ENCODE measurements at places on chromosomes 6 and 20.
A peak's percentile ranks its signal among the peaks of the same experiment; 100 is the strongest.

- DNase-seq, result peak; percentile 61
Measured at GRCh38 chr6:1605004-1605892, 4.5 kb upstream of the FOXC1 start.

GRCh38 chr20:39829661-39830060 is 859.4 kb downstream of the MAFB start:
- peak; percentile 63 for DNase-seq

DNA sequence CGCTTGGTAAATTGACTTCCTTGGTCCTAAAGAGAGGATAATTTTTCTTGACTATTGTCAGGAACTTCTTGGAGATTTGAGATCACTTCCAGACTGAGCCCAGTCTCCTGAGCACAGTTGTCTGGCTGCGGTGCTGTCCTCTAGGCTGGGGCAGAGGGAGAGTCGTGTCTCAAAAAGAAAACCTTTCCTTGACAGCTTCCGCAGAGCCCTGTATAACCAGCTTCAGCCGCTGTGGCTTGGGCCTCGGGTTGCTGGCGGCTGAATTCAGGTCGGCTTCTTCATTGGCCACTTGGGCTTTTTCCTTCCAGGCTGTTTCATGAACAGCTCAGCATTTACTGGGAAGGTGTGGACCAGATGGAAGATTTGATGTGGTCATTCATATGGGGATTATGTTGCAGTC is 75.9 kb downstream of the DHX35 start:
- no peak for DNase-seq

GRCh38 chr20:53595018-53595378 is 1.4 kb upstream of the ZNF217 start:
- no peak for DNase-seq

DNA sequence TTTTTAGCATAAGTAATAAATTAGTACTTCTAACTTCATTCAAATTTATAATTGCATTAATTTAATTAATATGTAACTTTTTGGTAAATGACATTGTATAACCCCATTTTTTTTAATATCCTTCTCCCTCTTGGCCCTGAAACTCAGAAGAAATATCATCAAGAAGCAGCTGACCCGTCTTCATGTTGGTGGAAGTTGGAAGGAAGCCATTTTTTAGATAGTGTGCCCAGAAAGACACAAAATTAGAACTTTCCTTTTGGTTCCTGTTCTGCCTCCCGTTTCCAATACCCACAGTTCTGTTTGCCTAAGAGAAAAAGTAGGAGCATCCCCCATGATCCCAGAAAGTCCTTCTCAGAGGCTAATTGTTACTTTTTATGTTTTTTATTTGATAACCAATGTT is 65.5 kb downstream of the PLCB4 start:
- DNase-seq, result no peak

- DNase-seq, result no peak
Measured at GRCh38 chr6:42751055-42751454, 5.2 kb upstream of the TBCC start.

- no peak for DNase-seq
Measured at GRCh38 chr6:154277629-154278017, 79.0 kb downstream of the IPCEF1 start.
